ENCODE measurements at places on chromosomes 2 and 18.

DNA sequence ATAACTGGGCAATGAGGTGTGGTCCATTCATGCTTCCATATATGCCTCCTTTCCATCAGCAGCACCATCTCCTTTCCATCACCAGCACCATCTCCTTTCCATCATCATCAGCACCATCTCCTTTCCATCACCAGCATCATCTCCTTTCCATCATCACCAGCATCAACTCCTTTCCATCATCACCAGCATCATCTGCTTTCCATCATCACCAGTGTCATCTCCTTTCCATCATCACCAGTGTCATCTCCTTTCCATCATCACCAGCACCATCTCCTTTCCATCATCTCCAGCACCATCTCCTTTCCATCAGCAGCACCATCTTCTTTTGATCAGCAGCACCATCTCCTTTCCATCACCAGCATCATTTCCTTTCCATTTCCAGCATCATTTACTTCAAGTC is 297.5 kb upstream of the SPHKAP start:
- no peak for DNase-seq

- DNase-seq, result no peak
Observed at GRCh38 chr18:7945882-7946281, 378.8 kb downstream of the PTPRM start.

DNA sequence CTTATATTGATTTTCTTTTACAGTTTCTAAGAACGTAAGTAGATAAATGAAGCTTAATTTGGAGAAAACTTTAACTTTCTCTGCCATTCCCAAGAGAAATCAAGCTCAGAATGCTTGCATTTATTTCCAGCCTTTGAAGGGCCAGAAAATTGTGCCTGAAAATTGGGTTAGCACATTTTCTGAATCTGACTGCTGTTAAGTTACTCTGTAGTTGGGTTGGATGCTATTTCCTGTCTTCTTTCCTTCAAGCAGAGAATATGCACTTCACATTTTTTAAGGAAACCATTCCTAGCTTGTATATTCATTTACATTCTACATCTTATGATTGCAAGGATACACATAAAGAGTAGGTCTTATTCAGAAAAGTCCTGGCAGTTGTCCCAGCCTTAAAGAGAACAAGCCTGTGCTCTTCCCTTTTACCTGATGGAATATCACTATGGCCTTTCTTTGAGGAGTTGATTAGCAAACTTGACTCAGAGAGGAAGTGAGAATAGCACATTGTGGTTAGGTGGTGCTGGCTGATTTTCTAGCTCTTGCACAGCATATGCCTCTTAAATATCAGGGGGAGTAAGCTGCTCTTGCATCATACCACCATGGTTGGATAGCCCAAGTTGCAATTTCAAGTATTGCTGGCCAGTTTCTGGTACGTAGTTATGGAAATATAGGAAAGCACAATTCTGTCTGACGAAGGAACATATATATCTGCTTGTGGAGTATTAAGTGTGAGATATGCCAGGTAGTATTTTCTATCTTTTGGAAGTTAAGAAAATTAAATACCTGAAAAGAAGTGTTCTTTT is 133.7 kb downstream of the COMMD1 start:
- DNase-seq, result no peak

- no peak for DNase-seq
Observed at GRCh38 chr2:227029426-227030105, 134.4 kb downstream of the COL4A4 start.

- DNase-seq, result no peak
Observed at GRCh38 chr2:95274291-95275150, at the start of gene PROM2. TSS of gene PROM2 (plus strand) at chr2:95274449. CDS start at chr2:95274586, 137 bp downstream.

DNA sequence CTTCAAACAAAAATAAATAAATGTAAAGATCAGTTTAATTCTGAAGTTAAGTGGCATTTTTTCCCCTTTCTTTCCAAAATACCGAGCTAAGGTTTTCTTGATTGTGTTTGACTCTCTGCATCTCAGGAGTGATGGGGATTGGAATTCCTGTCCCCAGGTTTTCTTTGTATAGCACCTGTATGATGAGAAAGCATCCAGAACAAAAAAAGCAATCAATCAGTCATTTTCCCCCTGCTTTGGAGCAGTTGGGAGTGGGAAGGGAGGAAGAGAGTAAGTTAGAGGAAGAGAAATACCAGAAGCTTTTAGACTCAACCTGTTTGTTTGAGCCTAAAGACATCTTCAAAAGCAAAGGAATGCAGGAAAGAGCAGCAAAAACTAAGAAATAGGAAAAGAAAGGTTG is 88.5 kb downstream of the RIF1 start:
- no peak for DNase-seq

- no peak for DNase-seq
Observed at GRCh38 chr2:55966401-55967118, 43.0 kb upstream of the EFEMP1 start.

DNA sequence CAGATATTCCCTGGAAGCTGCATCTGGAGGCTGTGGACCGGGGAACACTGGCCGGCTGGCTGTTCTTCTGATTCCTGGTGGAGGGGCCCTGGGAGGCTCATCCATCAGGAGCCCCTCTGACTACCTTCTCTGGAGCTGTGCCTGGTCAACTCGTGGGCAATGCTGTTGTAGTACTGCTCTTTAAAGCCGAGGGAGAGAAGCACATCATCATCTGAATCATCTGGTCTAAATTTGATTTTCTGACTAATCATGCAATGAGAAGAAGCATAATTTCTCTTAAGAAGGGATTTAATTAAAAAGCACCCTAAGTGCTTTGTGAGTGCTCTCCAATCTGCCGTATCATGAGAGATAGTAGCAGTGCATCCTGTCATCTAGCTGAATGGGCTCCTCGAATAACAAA is 229.5 kb downstream of the FHOD3 start:
- no peak for DNase-seq

DNA sequence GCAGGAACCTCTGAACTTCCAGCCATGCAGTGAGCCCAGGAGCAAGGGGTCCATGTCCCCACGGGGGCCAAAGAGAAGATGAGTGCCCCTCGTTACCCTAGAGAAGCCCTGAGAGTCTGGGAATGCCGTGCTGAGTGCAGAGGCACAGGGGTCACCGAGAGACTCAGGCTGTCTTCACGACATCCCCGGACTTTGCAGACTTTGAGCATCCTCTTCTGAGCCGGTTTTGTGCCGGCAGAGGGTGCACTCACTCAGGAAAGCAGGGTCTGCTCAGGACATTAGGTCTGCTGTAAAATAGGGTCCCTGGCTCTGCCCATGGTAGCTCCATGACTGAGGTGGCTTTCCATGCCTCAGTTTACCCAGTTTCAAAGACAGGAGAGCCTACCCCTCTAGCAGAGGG is 71.0 kb downstream of the GALNT14 start:
- no peak for DNase-seq

GRCh38 chr2:152864601-152865149 is 146.3 kb downstream of the ARL6IP6 start:
- no peak for DNase-seq

- no peak for DNase-seq
Observed at GRCh38 chr2:133040170-133040569, 370.2 kb upstream of the LYPD1 start.

DNA sequence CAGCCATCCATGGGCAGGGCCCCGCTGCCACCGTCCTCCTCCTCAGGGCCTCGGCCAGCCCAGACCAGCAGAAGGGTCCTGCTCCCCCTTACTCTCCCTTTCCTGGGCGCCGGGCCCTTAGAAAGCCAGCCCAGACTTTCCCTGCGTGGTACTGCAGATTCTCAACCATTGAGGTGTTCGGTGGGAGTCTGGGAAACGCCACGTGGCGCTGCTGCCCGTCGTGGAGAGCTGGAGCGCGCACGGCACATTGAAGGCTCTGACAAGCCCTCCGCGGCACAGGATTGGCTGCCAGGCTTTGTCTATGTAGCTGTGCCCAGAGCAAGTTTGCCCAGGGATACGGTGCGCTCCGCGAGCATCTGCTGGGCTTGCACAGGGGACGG is 10.4 kb upstream of the KLHL30 start:
- no peak for DNase-seq

DNA sequence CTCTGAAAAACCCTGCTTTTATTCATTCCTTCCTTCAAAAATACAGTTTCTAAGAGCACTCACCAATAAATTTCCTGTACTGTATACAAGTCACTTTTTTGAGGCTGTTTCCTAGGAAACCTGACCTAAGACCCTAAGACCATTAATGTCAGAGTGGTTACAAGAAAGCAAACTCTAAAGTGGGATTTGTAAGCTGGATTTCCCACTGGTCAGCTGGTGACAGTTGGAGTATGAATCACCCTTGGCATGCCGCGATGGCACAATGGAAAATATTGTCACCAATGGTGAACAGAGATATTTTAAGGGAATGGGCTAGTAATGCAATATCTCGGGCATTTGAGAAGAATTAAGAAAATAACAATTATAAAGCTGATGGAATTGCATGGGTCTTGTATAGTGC is 101.9 kb downstream of the COL3A1 start:
- no peak for DNase-seq

DNA sequence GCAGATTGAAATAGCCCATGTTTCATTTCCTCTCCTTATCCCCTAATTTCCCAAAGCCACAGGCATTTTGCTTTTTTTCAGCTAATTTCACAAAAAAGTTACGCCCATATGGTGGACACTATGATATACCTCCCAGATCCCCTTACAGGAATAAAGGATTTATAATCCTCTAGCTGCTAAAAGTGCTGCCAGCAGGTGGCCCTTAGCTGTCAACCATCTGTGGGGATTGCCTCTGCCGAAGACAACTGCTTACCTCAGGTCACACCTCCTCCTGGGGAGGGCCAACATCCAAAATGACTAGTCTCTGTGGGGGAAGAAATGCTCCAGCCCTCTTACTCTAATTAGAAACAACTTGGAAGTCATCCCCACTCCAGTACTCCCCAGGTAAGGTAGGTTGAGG is 61.0 kb upstream of the EPB41L3 start:
- no peak for DNase-seq

DNA sequence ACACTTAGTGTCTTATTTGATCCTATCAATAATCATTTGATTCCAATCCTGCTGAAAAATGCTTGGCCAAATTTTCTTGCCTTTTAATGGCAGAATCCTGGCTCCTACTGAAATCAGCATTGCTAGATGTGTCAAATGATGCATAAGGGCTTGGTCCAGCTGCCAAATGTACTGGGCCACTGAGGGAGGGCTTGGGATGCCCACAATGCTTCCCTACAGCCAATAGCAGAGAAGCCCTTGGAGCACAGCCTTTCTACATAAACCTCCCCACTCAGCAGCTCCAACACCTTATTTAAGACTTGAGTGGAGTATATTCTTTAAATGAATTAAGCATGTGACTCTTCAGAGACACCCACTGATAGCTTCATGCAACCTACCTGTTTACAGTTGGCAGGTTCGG is 3.6 kb downstream of the ALK start:
- no peak for DNase-seq

DNA sequence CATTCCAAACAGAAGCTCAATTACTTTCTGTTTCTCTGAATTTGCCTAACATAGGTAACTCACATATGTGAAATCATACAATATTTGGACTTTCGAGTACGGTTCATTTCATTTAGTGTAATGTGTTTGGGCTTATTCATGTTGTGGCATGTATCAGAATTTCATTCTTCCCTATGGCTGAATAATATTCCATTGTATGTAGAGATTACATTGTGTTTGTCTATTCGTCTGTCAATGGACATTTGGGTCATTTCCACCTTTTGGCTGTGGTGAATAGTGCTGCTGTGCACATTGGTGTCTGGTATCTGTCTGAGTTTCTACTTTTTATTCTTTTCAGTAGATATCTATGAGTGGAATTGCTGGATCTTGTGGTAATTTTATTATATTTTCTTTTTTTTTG is 43.9 kb downstream of the LBH start:
- no peak for DNase-seq

GRCh38 chr2:44880125-44880483 is 61.4 kb upstream of the SIX3 start:
- no peak for DNase-seq
